ENCODE measurements at places on chromosomes 3 and 15.

DNA sequence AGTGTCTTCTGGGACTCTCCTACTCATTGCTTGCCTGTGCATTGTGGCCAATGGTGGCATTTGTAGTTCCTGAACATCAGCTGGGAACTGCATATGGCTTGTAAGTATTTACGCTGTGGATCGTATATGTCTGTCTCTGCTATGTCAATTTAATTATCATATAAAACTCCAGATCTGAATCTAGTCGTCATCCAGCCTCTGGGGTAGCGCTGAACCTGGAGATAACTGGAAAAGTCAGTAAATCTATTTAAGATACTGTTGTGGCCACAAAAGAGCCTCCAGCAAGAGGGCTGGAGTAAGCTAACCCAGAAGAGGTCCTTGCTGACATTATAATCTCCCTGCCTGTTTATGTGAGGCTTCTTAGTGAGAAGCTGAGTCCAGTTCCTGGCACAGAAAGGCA lies 21.6 kb downstream of the MFSD1 start:
- no peak for DNase-seq

- no peak for DNase-seq
Measured at GRCh38 chr15:25234831-25235230, 204.0 kb downstream of the UBE3A start.

DNA sequence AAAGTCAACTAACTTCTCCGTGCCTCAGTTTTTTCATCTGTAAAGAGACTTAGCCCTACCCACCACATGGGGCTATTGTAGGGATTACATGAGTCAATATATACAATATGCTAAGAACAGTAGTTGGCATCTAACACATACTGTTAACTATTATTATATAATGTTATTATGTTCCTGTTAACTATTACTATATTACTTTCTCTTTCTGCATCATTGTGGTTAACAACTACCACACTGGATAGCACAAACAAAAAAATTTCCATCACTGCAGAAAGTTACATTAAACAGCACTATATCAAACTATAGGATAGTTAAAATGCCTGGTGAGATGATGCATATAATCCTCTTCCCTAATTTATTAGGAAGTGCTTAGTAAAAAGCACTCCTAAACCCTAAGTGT lies 23.7 kb downstream of the STAG1 start:
- DNase-seq: no peak

- no peak for DNase-seq
Measured at GRCh38 chr3:17231537-17232261, 346.9 kb downstream of the PLCL2 start.

DNA sequence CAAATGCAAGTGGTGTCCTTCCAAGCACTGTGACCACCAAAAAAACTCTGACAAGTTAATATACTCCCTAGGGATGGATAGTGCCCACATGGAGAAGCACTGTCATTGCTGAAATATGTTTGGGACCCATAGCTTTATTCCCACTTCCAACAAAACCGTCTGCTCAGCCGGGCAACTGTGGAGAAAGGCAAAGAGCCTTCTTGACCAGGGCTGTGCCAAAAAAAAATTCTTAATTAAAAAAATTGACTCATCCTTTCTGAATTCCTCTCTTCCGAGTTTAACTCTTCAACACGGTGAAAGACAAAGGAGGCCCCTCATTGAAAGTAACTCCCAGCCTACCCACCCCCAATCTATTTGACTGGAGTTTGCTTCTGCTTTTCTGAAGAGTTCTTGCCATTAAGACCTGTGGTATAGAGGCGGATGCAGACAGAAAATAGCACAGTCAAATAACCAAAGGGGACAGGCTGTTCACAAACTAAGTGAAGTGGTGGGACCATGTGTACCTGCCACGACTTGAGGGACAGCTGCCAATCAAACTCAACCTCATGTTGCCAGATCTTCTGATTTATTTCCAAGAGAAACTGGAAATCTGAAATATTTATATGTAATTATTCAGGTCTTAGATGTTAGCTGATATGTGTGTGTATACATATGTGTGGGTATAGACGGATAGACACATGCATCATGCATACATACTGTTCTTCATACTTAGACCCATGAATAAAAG lies 135.4 kb upstream of the PFN2 start:
- peak; percentile 87 for DNase-seq

Measured in fibroblast of skin of back (primary cell).